ENCODE measurements at places on chromosomes 6 and 20.

DNA sequence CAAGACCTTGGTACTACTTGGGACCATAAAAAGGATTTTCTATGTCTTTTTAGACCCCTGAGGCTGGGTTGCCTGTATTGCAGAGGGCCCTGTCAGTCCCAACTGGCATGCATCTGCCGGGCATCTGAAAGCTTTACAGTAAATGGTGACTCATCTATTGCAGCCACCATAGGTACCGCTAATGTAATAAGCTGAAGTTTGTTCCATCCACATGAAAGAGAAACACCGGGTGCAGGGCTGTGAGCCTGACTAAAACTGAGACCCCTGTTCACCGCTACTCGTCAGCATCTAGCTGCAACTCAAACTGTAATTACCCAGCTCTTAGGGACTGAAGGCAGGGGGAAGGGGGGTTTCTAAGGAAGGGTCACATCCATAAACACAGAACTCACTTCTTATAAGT lies 49.5 kb downstream of the TRERF1 start:
- DNase-seq, result no peak

DNA sequence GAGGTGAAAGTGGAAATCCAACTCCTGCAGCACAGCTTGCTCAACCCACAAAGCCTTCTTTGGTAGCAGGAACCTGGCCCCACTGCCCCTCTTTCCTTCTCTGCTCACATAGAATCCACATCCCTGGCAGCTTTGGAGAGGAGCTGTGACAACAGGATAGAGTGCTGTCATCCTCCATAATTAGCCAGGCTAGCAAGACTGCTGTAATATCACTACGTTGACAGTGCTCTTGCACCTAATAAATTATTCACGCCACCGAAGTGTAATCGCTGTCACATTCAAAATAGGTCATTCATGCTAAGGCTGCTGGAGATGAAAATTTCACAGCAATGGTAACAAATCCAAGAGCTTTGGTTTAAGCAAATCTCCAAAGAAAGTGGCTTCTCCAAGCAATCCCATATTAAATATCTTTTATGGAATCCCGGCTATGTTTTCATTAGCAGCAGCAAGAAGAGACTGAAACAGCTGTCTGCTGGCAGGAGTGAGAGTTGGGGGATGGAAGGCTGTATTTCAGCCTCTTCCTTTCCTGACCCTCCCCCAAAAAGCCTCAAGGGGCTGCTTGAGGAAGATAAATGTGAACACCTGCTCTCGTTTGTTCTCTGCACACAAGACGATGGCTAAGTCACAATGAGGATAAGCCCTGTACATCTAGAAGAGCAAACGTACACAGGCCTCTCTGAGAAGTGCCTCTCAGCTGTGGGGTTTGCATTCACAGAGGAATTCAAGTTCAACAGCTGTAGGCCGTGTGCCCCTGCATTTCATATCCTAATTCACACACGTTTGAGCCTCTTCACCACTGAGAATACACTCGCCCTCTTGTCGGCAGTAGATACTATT lies 16.5 kb downstream of the RIPOR2 start:
- no peak for DNase-seq

- DNase-seq, result no peak
Measured at GRCh38 chr6:36283608-36284007, 13.7 kb downstream of the PNPLA1 start.

DNA sequence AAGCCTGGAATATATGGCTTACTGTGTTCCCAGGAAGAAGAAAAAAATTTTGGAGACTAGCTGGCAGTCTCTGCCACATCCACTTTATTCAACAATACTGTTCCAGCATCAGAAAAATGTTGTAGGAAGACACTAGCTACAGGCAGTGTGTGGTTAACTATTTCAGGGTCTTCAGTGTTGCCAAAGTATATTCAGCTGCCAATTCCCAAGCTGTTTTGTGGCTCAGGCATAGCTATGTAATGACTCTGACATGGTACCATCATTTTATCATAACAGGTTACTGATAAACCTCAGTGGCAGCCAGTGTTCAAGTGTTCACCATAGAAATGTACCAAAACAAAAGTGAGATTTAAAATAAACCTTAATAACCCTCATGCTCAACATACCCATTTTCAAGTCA lies 503.1 kb downstream of the ADGRB3 start:
- DNase-seq, result no peak

DNA sequence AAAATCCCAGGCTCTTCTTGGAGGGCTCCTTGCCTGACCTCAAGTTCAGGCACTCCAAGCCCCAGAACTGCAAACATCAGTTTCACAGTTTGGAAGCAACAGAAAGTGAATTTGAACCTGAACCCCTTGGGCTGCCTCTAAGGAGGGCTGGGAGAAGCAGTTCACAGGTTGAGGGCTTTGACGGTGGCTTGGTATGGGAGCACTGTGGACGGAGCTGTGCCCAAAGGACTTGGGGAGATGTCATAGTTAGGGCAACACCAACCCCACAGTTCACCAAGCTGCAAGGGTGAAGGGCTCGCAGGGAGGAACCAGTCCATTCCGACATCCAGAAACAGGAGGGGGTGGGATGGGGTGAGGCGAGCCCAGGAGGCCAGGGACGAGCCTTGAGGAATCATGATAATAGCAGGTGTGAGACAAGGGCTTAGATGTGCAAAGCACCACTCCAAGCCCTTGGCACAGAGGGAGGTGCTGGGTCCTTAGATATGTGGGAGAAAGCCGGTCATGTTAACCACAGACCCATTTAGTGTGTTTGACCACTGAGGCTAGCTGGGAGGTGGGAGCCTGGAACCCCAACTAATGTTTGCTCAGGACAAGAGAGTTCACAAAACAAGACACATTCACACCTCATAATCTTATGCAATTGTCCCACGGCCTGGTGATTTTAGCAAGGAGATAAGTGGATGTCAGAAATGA lies 4.3 kb downstream of the CEBPB start:
- no peak for DNase-seq

GRCh38 chr6:4021133-4021853 lies 57.6 kb downstream of the FAM217A start:
- DNase-seq, result peak; percentile 97

GRCh38 chr6:155693573-155694418 lies 238.2 kb upstream of the NOX3 start:
- DNase-seq, result no peak

GRCh38 chr6:105619971-105620741 lies 217.3 kb upstream of the PREP start:
- DNase-seq, result no peak

- no peak for DNase-seq
Measured at GRCh38 chr6:19102936-19103335, 715.8 kb downstream of the RNF144B start.

GRCh38 chr6:107272246-107272645 lies 156.9 kb upstream of the BEND3 start:
- DNase-seq, result no peak

DNA sequence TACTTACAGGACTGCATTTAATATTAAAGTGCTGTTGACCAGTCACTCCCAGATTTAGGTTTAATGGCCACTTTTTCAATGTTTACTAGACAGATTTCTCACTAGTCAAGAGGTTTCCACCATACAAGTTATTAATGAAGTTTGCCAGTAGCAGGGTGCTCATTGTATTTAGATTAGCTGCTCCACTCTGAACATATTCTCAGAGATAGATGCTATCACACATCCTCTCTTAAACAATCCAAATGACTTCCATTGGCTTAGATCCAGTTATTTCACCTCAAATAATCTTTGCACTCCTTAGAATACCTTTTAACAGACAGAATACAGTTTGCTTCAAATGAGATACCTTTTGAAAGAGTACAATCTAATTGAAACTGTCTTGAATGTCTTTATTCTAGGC lies 276.1 kb downstream of the HDGFL1 start:
- no peak for DNase-seq

GRCh38 chr6:165308926-165309731 lies at the start of gene C6orf118:
C6orf118 (minus strand) TSS chr6:165309605; CDS start chr6:165309586, 19 bp downstream.
- no peak for DNase-seq

DNA sequence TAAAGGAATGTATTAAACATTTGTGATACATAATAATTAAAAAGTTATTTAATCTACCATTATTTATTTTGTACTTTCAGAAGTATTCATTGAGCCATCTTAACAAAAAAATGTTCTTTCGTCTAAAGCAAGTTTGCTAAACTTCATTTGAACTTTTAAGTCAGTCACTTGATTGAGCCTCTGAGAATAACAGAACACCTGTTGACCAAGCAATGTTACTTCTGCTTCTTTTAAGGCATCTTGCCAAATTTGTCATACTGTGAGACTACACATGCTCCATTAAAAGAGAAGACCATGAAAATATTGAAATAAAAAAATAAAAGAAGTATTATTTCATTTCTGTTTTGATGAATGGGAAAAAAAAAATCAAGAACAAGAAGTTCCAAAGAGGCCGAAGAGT lies 141.8 kb upstream of the BMP5 start:
- no peak for DNase-seq

- no peak for DNase-seq
Measured at GRCh38 chr6:168126566-168127383, 47.8 kb upstream of the FRMD1 start.

DNA sequence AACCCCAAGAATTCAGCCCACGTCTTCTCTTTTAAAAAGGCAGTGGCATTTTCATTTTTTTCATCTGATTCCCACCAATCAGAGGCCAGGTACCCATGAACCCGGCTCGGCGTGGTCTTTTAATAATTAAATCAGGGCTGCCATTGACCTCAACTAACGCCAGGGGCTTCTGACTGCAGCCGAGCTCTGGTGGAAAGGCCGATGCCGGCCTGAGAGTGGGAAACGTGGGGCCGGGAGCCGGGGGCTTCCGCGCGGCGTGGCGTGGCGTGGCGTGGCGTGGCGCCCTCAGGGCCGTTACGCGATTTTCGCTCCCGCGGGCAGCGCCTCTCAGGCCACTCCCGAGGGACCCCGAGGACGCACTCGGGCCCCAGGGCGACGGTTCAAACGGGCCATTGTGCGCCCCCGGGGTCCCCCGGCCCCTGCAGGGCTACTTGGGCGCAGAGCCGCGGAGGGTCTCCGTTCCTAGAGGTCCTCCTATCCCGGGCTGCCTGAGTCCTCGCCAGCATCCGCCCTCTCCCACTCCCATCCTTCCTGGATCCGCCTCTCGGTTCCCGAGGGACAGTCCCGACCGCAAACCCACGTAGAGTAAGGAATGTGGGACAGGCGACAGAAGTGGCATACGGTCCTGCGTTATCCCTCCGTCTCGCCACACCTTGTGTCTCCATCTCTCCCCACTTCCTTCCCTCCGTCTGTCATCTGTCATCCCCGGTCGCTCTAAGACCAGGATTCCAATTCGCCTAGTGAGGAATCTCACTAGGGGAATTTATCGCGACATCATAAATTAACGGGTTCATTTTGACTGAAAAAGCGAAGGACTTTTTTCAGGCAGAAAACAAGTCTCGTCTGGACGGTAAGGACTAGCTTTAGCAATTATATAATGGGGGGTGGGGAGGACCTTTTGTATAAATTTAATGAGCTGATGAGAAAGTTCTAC lies 876 bp upstream of the TBPL1 start:
- DNase-seq, result peak; percentile 23

DNA sequence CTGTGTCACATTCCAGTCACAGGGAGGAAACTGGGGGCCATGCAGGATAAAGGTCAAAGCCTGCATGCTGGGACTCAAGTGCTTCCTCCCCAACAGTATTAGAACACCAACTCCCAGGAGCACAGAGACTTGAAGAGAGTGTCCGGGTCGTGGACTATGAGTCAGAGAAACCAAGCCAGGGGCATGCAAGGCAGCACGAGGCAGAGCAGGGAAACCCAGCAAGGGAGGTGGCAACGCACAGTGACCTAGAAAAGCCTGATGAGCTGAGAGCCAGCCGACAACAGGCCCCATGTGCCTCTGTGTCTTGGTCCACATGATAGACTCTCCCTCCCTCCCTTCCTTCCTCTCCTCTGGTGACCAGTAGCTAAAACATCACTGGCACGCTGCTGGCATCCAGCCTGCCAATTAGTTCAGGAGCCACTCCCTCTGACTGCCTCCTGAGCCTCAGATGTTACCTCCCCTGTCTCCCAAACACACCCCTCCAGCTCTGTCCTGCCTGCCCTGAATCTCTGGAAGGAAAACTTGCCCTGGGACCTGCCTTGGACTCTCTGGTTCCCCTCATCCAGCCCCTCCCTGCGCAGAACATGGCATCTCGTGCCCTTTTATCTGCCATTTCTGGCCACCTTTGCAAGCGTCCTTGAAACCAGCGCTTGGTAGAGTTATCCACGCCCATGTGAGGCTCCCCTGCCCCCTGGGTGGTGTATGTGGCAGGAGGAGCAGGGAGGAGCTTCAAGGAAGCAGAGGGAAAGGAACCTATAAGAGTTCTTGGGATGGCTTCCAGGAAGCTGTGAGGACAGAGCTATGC lies 16.2 kb upstream of the RNF39 start:
- peak; percentile 96 for DNase-seq

DNA sequence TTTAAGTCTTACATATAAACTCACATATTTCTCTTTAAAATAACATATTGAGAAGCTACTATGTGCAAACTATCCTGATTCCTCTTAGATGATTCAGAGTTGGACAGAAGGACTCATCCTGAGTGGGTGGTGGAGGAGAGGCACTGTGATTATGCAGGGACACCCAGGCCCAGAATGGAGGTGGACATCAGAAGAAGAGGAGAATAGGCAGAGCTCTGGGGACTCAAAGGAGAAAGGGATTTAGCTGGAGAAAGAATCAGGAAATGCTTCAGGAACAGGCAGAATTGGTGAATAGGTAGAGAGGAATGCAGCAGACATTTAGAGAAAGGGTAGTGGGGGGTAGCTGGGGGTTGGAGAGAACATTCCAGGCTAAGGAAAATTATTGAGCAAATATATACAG lies 17.4 kb downstream of the RCAN2 start:
- no peak for DNase-seq

DNA sequence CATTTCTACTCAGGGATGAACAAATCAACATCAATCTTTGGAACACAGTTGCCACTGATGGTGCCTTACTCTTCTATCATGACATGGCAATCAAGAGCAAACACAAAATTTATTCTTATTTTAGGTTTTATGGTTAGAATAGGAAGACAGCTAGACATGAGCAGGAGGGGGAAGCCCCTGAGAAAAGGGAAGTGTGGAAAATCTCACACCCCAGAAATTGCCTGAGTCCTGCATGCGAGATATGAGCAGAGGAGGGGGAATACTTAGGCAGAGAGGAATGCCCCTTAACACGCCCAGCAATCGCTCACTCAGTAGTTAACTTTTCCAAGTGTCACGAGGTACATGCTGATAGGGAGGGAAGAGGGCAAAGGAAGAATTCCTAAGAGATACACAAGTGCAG lies 79.3 kb downstream of the PLG start:
- no peak for DNase-seq

DNA sequence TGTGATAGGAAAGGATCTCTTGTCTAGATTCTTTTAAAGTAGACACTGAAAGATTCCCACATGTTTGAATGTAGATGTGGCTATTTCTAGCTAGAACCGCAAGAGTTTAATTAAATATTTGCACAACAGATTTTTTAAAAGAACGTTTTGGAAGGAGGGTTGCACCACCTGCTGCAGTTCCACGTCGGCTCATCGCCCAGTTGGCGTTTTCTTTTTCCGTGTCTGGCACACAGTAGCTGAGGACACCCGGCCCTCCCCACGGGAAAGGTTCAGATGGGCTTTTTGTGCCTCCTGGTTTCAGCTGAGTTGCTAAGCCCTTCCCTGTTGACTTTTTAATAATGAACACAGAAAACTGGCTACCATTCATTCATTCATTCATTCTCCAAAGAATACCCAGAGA lies 41.8 kb upstream of the DOK5 start:
- no peak for DNase-seq

GRCh38 chr6:10154251-10154650 lies 260.6 kb downstream of the TFAP2A start:
- peak; percentile 1 for DNase-seq
